ENCODE measurements at places on chromosomes 5 and 9. TPM values are rescaled to one million over a fixed set of nuclear protein-coding genes. Genes with fewer than 3 reads are reported as not detected.
A peak's percentile ranks its signal among the peaks of the same experiment; 100 is the strongest.

NDST1 gene
- total RNA-seq: 129 TPM

CATSPER3 gene
- total RNA-seq: 0.11 TPM

IL9 gene
- total RNA-seq: not detected

PTGDS gene
- total RNA-seq: not detected

NPR3 gene
- total RNA-seq: 97.0 TPM

NPM1 gene
- total RNA-seq: 683 TPM

IQGAP2 gene
- not detected for total RNA-seq

PDZD2 gene
- total RNA-seq: not detected

TAF11L10 gene
- total RNA-seq: not detected

NOXA1 gene
- not detected for total RNA-seq

GRCh38 chr5:40492056-40492455, 187.7 kb upstream of the PTGER4 start:
- no peak for DNase-seq

GRCh38 chr5:142079306-142079721, 29.3 kb upstream of the NDFIP1 start:
- no peak for DNase-seq

DNA sequence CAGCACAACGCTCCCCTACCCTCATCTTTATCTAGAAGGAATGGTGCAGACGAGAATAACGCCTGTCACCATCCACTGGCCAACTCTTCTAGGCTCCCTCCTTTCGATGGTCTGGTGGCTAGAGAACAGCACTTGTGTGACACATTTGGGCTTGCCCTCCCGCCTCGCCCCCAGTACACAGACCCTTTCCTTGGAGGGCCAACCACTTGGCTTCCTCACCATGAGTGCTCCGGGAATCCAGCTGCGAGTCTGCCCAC, 1.4 kb downstream of the GNAQ start:
- DNase-seq: peak; percentile 48

DNA sequence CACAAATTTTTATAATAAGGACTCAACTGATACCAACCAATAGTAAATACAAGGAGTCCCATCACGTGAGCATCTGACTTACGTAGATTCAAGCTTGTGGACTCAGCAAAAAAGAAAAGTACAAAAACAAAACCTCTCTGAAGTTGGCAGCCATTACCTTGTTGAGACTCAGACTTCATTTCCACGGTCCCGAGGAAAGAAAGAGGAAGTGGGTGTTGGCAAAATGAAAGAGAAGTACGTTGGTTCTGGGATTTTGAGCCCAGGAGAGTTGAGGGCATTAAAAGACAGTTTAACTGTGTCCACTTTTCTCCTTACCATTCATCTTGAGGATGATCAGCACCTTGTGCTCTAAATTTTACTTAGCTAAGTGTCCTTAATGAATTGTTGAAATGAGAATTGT, 26.7 kb downstream of the NCBP1 start:
- DNase-seq: no peak

DNA sequence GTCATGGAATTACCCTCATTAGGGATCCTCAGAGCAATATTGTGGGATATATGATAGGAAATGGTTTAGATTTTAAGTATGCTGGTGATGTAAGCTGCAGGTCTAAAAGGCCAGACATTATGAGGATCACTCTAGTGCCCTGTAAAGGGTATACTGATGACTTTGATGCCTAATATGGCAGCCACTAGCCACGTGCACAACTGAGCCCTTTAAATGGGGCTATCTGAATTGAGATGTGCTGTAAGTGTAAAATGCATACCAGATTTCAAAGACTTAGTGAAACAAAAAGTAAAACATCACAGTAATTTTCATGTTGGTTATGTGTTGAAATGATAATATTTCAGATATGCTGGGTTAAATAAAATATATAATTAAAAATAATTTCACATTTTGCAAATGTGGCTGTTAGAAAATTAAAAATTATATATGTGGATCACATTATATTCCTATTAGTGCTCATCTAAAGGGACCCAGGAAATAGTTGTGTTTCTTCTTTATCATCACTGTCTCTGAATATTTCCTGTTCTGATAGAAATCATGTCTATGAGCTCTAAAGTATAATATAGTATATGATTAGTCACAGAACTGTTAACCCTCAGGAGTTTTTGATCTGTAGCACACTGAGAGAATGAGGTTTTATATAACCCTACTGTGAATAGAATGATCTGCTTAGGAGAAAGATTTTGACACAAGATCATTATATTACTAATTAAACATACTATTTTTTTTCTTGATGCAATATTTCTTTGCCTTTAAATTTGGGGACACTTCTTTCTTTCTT, 50.1 kb downstream of the OSTF1 start:
- no peak for DNase-seq

GRCh38 chr9:78605041-78606000, 308.4 kb downstream of the PSAT1 start:
- DNase-seq: no peak

GRCh38 chr5:128263357-128263756, 179.8 kb downstream of the SLC12A2 start:
- no peak for DNase-seq

DNA sequence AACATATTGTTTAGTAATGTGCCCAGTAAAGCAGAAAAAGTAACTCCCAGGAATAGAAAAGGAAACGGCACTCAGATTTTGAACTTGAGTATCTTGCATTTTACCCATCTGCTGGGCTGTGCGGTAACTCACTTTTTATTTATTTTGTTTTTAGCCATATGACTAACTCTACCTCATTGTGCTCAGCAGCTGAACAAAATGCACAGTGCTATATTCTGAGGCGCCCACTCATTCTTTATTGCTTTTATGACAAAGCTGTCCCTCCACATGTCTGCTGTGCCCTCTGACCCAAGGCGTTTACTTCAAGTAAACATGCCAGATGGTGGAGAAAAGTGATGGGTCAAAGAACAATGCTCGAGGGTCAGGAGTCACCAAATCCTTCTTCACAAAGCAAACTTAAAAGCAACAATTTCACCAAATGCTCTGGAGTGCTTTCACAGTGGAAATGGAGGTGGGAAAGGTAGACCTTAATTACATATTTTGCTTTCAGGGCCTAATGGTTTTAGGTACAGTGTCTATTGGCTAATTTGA, 215.2 kb upstream of the ELAVL2 start:
- DNase-seq: no peak

Data from GM23248 (cell line).